ENCODE measurements at places on chromosomes 2 and 18.
A peak's percentile ranks its signal among the peaks of the same experiment; 100 is the strongest.

DNA sequence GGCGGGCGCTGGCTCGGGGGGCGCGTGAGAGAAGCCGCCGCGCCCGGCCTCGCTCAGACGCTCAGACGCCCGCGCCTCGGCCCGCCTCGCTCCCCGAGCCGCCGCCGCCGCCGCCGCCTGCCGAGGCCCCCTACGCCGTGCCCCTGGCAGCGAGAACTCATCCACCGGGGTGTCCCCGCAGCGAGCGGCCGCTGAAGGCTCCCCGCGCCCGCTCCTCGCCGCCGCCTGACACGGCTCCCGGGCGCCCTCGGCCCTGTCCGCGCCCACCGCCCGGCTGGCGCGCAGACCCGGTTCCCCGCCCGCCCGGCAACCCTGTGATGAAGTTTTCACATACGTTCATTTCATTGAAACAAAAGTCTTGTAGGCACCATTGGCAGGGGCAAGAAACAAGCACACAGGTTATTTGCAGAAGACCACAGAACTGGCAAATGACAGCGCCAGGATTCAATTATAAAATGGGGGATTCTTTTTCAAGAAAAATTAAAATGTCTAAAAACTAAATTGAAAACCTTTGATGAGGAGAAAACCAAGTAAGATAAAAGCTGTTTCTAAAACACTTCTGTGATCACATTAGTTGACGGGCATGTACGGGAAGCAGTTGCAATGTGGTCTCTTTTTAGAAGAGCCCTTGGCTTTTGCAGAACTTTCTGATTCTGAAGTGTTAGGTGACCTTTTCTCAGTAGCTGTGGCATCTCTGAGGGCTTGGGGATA, 50.5 kb upstream of the TUBA3D start:
- DNase-seq = no peak

DNA sequence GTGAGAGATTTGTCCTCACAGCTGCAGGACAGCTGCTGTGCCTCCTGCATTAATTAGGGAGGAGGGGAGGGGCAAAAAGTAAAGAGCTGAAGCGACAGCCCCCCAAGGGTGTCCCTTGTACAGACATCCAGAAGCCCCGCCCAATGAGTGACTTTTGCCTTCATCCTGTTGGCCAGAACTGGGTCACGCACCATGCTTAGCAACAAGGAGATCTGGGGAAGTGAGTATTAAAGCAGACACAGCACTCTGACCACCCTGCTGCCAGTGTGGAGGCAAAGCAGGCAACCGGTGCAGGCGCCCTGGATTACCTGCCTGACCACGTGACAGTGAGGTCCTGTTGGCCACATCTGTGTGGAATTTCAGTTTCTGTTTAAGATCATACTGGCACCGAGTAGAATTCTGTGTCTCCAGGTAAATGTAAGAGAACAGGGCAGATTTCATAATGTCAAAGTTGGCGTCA, 21.5 kb upstream of the BIN1 start:
- no peak for DNase-seq

- DNase-seq = no peak
Measured at GRCh38 chr2:141392517-141393213, 738.2 kb downstream of the LRP1B start.

GRCh38 chr18:55421308-55421614, 166.7 kb downstream of the TCF4 start:
- no peak for DNase-seq

- DNase-seq = peak; percentile 14
Measured at GRCh38 chr18:39909706-39910105, 2045.3 kb upstream of the PIK3C3 start.

- DNase-seq = no peak
Measured at GRCh38 chr18:677145-677544, 19.7 kb downstream of the TYMS start.

- DNase-seq = no peak
Measured at GRCh38 chr2:32009516-32010256, 1.1 kb downstream of the MEMO1 start.

DNA sequence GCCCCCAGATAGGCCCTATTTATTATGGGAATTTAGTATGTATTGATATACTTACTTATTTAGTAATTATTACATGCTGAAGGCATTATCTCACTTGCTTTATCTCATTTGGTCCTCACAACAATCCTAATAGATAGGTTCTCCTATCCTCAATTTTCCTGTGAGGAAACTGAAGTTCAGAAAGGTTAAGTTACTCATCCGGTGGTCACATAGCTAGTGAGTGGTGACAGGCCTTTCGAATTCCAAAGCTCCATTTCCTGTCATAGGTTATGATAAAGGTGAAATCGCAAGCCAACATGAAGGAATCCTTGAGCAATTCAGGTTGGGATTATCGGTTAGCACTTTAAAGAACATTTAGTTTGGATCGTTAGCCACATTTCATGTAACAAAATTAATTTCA, 33.3 kb downstream of the NAB1 start:
- no peak for DNase-seq

DNA sequence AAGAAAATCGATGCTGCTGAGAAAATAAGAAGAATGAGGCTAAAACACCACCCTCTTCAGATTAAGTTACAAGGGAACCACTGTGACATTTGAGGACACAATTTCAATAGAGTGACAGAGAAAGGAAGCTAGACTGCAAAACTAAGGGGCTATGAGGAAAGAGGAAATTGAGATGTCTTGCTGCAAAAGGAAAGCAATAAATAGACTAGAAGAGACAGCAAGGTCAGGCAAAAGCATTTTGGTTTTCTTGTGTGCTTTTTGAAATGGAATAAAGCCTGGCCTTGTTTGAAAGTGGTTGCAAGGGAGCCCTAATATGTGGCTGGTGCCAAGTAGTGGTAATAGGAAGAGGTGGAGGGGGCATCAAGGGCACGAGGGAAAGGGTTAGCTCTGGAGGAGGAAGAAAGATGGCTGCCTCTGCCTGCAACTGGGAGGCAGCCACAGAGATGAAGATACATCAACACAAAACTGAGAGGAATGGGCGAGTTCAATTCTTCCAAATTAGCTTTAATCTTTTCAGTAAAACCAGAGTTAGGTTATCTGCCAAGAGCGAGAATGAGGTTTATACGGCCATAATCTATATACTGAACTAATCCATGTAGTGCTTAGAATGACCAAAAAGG, 1.2 kb upstream of the MRO start:
- no peak for DNase-seq

DNA sequence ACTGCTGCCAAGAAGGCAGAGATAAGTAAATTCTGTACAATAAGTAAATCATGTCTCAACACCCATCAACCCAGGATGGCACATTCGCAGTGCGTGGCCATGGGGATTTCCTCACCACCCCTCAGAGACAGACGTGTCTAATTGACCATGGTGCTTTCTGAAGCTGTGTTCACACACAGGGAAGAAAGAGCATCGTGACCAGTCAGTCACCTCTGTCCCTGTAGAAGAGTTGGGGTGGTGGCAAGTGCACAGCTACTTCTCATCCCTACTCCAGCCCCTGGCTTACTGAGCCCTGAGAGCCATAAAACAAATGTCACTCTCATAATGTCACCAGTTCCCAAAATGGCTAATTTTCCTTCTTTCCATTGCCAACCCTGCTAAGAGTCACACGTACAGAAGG, 31.3 kb upstream of the MLPH start:
- DNase-seq = no peak

- DNase-seq = no peak
Measured at GRCh38 chr18:39840406-39840805, 2114.6 kb upstream of the PIK3C3 start.

DNA sequence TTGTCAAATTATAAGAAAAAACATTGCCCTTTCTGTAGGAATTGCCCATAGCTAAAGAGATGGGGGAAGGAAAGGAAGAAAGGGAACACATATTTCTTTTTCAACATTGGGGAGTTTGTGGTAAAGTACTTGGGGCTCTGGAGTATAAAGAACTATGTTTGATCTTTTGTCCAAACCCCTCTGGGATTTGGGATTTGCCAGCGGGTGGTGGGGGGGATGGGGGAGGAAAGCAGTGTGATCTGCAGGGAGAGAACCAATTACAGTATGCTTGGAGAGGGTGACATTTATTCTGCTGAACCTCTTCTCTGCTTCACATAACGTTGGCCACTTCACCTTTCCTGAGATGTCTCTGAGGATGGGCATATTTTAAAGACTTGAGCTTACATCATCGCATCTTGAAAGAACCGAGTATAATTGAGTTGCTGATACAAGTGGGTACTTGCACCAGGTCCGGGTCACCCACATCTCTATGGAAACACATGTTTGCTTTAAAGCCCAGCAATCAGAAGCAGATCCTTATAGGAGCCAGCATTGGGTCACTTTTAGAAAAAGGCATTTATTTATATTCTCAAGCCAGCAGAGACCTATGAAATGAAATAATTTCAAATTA, 73.1 kb downstream of the SPATS2L start:
- DNase-seq = no peak

DNA sequence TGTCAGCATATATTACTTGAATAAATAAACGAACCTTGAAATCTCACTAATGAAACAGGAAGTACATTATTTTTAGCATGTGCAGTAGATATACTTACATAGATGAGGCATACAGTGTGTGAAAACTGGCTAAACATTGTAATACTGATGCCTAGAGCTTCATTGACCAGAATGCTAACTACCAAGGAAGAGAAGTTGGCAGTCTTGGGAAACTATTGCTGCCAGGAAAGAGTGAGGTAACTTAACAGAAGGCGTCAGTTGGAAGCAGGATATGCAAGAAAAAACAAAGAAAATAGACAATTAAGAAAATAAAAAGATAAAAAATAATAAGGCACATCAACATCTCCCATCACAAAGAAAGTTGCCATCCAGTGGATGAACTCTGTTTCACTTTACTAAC, 963.0 kb downstream of the TDRD15 start:
- no peak for DNase-seq

DNA sequence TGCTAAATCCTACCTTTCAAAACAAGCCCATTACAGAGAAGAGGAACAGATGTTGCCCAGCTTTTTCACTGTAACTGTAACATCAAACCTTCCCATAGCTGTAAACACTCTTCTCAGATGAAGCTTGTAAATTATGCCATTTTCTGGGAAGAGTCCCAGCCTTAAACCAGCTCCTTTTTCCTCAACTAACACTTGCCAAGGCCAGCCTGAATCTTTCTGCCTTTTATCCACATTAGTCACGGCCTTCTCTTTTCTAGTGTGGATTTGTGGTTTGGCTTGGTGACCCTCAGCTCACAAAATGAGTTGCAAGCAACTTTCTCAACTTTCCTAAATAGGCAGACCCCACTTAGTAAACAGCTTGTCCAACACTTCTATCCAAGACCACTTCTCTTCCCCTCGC, 90.2 kb downstream of the CABLES1 start:
- DNase-seq = no peak

DNA sequence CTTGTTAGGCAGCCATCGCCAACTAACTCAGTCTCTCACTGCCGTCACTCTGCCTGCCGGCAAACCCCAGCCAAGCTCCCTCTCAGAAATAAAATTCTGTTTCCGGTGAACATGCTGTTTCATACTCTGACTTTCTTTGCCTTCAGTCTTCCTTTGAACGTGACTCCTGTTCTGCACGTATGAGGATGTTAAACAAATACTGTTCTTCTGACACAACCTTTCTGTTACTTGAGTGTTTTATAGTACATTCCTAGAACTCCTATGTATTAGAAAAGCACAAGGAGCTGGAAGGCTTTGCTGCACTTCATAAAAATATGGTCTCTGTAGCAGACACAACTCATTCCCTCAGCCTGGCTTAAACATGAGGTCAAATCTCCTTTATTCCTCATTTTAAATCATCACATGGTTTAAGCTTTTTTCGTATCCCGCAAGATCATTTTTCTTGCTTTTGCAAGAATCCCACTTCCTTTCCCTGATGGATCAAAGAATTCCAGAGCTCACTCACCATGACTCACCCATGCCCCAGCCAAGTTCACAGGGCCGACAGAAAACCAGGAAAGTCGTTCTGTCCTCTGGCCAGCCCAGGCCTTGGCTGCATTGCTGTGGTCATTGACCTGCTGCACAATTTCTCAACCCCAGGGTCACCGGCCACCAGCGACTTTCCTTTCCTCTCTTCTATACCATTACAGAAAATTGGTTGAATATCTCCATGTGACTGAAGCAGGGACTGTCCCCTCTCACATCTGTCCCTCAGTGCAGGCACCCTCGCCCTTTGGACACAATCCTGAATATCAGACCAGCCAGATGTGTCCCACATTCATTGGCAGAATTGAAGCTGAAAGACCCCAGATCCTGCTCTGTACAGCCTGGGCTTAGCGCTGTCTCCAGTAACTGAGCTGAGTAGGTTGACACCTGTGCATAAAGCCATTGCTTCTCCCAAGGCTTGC, 183.1 kb upstream of the ARL4C start:
- no peak for DNase-seq

GRCh38 chr2:207216457-207216856, 50.7 kb upstream of the KLF7 start:
- no peak for DNase-seq

- DNase-seq = no peak
Measured at GRCh38 chr2:26757873-26758789, 6.0 kb upstream of the SLC35F6 start.

DNA sequence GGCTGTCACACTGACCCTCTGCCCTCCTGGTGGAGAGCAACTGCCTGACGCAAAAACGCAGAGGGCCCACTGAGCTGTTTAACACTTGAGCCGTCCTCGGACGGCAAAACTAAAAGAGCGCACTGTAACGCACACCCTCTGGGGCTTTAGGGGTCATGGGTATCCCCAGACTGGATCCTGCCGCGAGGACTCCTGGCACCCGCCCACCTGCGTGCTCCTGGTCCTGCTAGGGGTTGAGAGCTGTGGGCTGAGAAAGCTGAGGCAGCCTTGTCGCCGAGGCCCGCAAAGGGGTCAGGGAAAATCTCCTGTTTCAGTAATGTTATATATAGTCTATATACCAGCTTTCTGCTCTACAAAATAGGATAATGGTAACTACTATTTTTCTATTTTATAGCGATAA, 39.1 kb downstream of the MDH1 start:
- DNase-seq = no peak

- DNase-seq = no peak
Measured at GRCh38 chr2:156947261-156947660, 310.2 kb upstream of the GALNT5 start.

GRCh38 chr18:66344227-66344626, 259.7 kb downstream of the CDH19 start:
- no peak for DNase-seq

DNA sequence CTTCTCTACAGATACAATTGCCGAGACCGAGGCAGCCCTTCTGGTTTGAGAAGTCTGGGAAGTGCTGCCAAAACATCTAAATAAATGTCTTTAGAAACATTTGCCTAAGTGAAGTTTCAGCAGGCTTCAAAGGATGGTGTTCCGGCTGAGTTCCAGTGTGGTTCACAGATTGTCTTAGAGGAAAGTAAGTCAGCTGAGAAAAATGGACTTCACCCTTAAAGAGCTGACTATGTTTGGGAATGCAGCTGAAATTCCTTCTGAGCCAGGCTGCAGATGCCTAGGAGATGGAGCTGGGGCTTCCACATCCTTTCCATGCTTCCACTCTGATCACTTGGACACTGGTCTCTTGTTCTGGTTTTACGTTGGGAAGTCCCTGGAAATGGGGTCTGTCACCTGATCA, 83.6 kb downstream of the FHOD3 start:
- no peak for DNase-seq

DNA sequence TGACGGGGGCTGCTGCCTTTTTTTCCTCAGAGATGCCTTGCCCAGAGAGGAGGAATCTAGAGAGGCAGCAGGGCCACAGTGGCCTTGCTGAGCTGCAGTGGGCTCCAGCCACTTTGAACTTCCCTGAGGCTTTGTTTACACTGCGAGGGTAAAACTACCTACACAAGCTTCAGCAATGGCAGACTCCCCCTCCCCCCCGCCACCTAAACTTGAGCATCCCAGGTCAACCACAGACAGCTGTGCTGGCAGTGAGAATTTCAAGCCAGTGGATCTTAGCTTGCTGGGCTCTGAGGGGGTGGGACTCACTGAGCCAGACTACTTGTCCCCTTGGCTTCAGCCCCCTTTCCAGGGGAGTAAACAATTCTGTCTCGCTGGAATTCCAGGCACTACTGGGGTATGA, 11.8 kb downstream of the SYT4 start:
- no peak for DNase-seq
